ENCODE measurements at places on chromosomes 12 and 14.

- no peak for DNase-seq
Measured at GRCh38 chr12:94760786-94761185, 110.4 kb upstream of the TMCC3 start.

- DNase-seq, result no peak
Measured at GRCh38 chr14:77061630-77062257, 33.2 kb upstream of the IRF2BPL start.

DNA sequence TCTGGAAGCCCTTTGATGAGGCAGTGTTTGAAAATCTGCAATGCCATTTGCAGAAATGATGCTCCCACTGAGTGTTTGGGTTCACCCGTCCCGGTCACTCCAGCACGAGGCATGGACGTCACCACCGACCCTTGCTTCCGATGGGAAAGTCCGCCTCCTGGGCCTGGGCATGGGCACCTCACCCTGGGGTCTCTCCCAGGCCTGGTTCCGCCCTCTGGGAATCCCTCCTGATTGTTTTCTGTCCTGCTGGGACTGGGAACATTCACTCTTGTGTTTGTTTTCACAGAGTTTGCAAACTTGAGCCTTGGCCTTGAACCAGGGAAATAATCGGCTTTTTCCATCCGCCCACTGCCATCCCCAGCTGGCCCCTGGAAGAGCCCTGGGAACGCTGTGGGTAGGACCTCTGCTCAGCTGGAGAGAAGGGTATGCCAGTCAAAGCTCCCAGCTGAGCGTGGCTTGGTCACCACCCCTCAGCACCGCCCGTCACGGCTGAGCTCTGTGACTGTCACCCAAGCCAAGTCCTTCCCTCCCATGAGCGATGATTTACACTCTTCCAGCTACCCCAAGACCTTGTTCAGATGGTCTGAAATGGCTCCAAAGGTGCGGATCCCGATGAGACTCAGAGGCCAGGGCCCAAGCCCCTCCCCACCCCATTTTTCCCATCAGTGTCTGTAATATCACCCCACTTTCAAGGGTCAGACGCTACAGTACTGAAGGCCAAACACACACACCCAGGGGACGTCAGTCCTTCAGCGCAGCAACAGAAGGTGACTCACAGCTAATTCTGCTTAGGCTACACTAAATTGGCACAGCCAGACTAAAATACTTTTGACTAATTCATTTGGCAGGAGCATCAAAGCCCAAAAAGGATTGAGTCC is 34.1 kb upstream of the FZD10 start:
- DNase-seq, result no peak

- no peak for DNase-seq
Measured at GRCh38 chr12:125028106-125028505, 34.7 kb downstream of the BRI3BP start.

DNA sequence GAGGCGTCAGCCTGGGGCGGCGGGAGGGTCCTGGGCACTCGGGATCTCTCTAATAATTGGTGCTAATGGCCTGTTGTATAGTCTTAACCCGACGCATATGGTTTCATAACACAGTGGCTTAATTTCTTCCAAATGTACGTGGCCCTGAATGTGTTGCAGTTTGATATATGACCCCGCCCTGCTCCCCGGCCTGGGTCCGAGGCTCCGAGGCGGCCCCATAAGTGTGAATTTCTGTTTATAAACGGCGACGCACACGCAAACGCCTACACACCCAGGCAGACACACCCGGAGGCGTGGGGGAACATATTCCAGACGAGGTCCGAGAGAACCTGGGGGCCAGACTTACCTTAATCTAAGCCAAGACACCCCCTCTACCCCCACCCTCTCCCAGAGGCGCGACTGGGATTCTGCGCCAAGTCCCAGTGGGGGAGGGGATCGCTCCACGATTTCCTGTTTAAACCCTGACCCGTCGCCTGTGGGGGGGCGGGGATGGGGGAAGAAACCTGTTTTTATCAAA is 9.7 kb upstream of the HOXC6 start:
- DNase-seq, result no peak

DNA sequence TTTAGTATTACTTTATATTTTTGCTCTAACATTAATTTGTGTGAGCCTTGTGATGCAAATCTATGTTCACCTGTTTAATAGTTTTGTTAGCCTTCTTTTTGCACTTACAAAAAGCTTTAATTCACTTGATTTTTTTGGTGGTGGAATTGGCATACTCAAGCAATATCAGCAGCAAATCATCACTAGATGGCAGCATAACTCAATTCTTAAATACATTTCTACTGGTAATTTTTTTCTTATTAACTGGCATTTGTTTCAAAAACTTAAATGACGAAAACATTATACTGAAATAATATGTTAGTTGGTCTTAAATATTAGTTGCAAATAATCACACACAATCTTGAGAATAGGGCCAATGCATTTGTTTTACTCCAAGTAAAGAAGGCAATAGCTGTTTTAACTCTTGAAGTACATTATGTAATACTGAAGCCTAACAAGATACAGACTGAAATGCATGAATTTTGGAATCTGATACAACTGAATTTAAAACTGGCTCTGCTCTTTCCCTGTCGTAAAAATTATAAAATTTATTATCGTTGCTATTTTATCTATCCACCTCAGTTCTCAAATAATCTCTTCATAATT is 151.5 kb downstream of the ATXN7L3B start:
- no peak for DNase-seq

DNA sequence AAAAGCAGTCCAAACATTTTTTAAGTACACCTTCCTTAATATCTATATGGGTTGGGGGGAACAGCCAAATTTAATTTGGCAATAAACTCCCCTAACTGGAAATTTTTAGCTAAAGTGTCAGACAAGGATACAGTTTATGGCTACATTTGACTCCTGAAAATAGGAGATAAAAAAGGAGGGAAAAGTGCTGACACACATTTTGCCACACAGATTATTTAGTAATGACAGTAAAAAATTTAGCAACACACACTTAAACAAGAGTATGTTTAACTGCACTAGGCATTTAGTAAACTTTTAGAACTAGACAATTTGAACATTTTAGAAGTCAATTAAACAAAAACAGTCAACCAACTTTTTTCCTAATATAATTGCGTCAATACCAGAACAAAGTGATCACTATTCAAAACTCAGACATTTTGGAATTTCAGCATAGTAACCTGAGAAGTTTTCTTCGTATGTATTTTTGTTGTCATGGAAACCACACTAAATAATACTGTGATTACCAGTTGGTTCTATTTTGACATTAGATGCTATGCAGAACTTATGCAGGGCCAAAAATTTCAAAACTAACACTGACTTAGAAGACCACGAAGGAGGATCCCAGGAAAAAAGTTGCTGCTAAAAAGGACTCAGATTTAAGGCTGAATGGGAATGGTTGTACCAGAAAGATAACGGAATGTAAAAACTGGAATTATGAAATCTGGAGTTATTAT is 13.4 kb downstream of the GMFB start:
- no peak for DNase-seq

- DNase-seq, result no peak
Measured at GRCh38 chr14:34781242-34781641, 66.8 kb upstream of the CFL2 start.

- no peak for DNase-seq
Measured at GRCh38 chr14:75138492-75138891, 11.6 kb upstream of the NEK9 start.

- peak; percentile 94 for DNase-seq
Measured at GRCh38 chr14:24241829-24242443, 487 bp downstream of the TINF2 start.

- DNase-seq, result no peak
Measured at GRCh38 chr12:68350753-68351152, 18.6 kb upstream of the MDM1 start.

- no peak for DNase-seq
Measured at GRCh38 chr14:33553706-33554278, 397.1 kb downstream of the EGLN3 start.

- DNase-seq, result no peak
Measured at GRCh38 chr14:100106250-100107112, 41.3 kb downstream of the EVL start.

DNA sequence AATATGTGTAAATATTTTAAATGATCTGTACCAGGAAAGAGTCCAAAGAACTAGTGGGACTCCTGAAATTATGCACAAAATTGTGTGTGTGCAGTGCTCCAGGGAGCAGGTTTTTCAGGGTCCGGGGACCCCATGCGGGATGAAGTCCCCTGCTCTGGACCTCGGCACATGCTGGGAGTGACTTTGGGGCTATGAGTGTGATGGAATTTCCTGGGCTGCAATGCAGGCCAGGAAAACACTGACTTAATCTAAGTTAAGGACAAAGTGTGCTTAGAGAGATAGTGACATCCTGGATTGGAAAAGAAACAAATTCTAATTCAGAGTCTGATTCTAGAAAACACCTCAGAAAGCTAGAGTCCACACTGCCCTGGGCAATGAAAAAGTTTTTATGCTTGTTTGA is 6.2 kb upstream of the MYH6 start:
- DNase-seq, result no peak

- DNase-seq, result no peak
Measured at GRCh38 chr12:89393551-89394121, 41.3 kb upstream of the DUSP6 start.

DNA sequence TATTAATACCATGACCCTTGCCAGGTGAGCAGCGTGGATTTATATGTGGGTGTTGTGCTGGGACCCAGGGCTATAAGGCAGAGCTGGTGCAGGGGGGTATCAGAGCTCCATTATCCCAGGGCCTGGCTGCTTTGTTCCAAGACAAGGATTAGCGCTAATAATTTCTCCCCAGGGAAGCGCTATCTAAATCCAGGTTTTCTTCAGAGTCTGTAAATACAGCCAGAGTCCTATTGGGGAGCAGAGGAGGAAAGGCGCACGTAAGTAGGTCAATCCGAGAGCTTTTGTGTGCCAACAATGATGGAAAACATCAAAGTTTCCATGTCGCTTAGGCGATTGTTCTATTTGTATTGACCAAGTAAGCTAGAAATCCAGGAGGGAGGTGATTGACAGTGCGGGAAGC is 1009.7 kb downstream of the VRK1 start:
- DNase-seq, result no peak

GRCh38 chr12:28050606-28051005 is 78.1 kb upstream of the PTHLH start:
- no peak for DNase-seq

DNA sequence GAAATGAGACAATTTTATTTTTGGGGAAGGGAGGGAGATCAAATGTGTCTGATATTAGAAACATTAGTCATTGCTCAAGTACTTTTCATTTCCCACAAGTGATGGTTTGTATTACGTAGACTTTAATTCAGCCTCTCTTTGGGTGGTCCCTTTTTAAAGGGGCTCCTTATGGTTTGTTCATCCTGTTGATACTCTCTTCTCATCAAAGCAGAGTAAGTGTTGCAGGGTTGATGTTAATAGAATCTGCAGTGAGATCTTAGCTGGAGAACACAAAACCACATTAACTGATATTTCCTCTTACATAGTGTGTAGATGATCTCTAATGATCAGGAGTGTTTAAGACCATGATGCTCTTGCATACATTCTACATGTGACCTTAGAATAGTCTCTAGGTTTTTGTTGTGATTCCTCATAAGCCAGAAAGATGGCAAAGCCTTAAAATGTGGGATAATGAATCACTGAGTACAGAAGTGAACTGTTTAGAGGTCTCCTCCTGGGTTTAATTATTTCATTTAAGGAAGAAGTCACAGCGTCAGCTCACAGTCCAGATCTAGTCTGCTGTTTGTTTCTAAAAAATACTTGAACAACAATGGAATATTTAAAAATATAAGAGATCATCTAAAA is 87.4 kb upstream of the PTPRR start:
- no peak for DNase-seq

DNA sequence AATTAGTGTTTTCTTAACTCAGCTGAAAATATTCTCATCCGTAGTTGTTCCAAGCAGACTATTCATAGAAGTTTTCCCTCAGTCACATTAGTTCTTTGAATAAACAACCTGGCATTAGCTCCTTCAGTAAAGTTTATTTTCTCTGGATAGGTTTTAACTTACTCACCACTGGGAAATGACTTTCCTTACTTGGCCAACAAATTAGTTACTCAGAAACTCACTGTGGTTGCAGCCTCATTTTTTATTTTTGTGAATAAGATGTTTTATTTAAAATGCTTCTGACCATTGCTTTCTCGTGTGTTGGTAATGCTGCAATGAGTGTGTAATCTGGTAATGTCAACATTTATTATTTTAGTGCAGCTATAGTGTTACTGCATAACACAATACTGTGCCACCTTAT is 74.9 kb downstream of the NOVA1 start:
- no peak for DNase-seq

GRCh38 chr12:26010293-26010821 is 51.9 kb downstream of the RASSF8 start:
- DNase-seq, result no peak

DNA sequence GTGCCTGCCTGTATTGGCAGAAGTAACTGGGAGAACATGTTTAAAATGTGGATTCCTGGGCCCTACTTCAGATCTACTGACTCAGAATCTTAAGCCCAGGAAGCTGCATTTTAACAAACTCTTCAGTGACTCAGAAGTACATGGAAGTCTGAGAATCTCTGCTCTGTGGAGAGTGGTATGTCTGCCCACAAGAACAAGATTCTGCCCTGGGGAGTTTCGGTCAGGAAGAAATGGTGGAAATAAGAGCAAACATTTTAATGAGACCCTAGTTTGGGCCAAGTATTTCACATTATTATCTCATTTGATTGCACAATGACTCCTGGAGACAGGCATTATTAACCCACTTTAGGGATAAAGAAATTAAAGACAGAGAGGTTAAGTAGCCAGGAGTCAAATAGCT is 8.2 kb downstream of the ALDH1L2 start:
- DNase-seq, result no peak

GRCh38 chr14:74898083-74898482 is 16.4 kb downstream of the DLST start:
- DNase-seq, result no peak

GRCh38 chr12:53056901-53057300 is 7.0 kb downstream of the TNS2 start:
- DNase-seq, result no peak

DNA sequence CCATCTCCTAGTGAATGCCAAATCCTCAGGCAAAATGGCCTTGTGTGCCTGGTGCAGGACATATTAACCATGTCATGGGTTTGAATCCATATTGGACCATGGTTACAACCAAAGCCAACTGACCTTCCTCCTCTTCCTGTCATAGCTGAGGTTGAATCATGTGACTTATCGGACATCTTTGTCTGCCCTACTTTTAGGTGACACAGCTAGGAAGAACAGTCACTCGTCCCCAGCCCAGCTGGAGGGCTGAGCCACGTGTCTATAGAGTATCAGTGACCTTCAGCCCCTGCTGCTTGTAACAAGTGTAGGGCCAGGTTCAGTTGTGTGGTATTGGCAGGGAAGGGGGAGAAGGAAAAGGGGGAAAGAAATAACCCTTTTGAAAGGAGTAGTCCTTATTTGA is 225.2 kb downstream of the KTN1 start:
- DNase-seq, result no peak

All from hypothalamus (tissue), 51 donors.